Activated B cell treated with CpG ODN at 0.5 μM for 24 hours (primary cell): ENCODE measurements at places on chromosomes 1 and 21. TPM values are rescaled to one million over a fixed set of nuclear protein-coding genes. Genes with fewer than 3 reads are reported as not detected.

Gene POU3F1
- total RNA-seq: 6.1 and 6.2 TPM in 2 replicates

Gene OR2T5
- not detected in 2 replicates for total RNA-seq

Gene POFUT2
- 19.3 and 21.4 TPM in 2 replicates for total RNA-seq

Gene TMEM269
- 0.20 and 0.31 TPM in 2 replicates for total RNA-seq

Gene GUCA2B
- total RNA-seq: not detected in 2 replicates

Gene SEC16B
- total RNA-seq: 0.07 TPM in 1 of 2 replicates, not detected in the other

Gene RAB7B
- total RNA-seq: not detected in 2 replicates

Gene PDE9A
- total RNA-seq: 0.58 and 0.83 TPM in 2 replicates

Gene KIFAP3
- total RNA-seq: 11.8 and 12.7 TPM in 2 replicates

Gene CDKN2C
- total RNA-seq: 2.8 and 3.3 TPM in 2 replicates

Gene KISS1
- total RNA-seq: not detected in 2 replicates

Gene SPATA45
- 0.64 TPM in 1 of 2 replicates, not detected in the other for total RNA-seq
